Fibroblast of skin of abdomen (primary cell): ENCODE measurements at places on chromosomes 4 and X.

GRCh38 chr4:171534391-171534790, 278.8 kb upstream of the GALNTL6 start:
- no peak for DNase-seq

- DNase-seq: no peak
These were observed 142.2 kb downstream of the SH2D1A start for GRCh38 chrX:124488412-124489161.

GRCh38 chrX:44506678-44507077, 36.0 kb downstream of the FUNDC1 start:
- no peak for DNase-seq

DNA sequence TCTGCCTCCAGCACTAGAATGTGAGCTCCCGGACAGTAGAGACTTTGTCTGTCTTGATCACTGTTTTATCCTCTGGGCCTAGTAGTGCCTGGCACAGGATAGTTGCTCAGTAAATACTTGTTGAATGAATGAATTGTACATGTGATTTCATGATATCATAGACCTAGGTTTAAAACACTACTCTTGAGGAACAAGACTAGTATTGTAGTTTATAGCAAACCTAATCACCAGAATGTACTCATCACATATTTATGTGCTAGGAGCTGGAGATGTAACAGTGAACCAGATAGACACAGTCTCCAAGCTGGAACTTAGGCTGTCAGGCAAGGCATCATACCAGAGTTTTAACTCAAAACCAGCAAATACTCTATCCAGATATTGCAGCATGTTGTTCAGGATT, 23.5 kb downstream of the GAB3 start:
- DNase-seq: peak; percentile 44

DNA sequence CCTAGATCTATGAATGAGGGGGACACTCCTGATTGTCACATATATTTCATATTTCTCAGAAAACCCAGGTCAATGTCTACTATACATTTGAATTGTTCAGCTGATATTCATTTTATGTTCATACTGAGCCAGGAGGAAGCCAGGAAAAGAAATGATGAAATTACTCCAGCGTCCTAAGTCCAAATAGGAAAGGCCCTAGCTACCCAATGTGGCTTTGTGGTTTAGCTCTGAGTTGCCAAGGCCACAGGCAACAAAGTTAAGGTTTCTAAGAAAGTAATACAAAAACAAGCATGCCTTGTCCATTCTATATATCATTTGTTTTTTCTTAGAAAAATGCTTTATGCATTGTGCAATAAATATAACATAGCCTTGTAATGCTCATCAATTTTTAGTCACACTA, 4.5 kb upstream of the CSN2 start:
- DNase-seq: no peak

- DNase-seq: no peak
These were observed 1598.3 kb downstream of the PCDH18 start for GRCh38 chr4:135934026-135934425.

DNA sequence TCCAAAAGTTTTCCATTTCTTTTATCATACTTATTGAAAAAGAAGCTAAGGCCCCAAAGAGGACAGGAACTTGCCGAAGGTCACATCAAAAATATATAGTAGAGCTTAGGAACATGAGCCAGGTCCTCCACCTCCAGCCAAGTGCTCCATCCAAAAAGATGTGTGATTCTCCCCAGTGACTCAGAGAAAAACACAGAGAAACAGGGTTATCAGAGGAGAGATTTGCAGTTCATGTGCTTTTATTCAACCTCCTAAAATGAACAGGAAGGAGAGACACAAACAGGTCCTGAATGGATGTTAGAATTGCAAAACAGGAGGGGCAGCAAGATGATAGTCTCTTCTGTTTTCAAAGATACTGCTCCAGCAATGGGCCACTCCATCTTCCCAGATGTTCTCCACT, 19.6 kb upstream of the FGF16 start:
- DNase-seq: no peak

DNA sequence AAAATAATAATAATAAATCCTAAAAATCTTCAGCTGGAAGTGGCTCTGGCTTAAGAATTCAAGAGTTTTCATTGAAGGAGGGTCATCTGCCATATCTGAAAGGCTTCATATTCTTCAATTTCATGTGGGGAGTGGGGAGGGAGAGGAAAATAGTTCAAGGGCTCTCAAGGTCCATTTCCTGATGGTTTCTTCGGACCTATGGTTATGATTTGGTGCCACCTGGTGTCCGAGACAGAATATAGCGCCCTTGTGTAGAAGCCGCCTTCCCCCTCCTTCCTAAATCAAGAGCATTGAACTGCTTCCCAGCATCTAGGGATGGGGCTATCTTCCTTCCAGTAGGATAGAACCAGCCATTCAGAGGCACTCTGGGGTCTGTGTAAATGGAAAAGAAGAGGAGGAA, 34.3 kb downstream of the NLGN3 start:
- peak; percentile 62 for DNase-seq

- DNase-seq: no peak
These were observed 44.9 kb upstream of the SMAD1 start for GRCh38 chr4:145436796-145437195.
